ENCODE measurements at places on chromosomes 6 and 20. TPM values are rescaled to one million over a fixed set of nuclear protein-coding genes. Genes with fewer than 3 reads are reported as not detected.

DNA sequence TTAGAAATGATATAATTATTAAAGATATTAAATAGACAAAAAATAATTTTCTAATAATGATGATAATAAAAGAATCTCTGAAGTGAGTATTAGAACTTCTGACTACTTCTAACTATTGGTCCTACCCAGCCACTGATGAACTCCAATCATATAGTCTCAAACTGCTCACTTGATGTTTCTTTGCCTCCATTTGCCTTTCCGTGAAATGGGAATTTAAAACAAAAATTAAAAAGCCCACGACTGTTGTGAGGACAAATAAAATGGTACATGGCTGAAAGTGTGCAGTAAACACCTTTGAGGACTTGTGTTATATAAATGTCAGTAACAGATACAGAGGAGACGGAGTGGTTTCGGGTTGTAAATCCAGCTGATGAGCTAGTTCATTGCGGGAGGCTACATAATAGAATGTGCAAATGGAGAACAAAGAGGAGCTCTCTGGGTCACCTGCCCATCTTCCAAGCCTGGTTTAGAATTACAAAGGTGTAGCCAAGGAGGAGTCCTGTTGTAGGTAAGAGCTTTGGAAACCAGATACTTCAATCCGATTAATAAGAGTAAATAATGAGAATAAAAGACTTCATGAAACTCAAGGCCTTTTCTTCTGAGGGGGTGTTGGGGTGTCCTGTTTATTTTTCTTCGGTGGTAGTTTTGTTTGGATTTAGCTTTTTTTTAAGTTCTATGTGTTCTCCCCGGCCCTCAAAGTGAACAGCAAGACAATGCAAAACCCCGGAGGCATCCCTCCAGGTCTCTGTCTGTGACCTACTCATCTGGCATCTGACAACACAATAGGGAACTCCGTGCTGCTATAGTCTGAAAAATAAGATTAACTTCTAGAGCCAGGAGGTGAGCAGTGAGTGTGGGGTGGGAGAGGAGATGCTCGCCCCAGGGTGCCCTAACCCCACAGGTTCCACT lies 4.4 kb upstream of the PXDC1 start:
- DNase-seq = no peak
- peaks cover 53% of the 10 kb centered on the region for H3K4me1 ChIP-seq
- no peak overlapping the region for H3K27ac ChIP-seq
- H3K27me3 ChIP-seq = no peaks in the 10 kb centered on the region
- no peak overlapping the region for H3K4me3 ChIP-seq
- no peaks in the 10 kb centered on the region for H3K36me3 ChIP-seq

DNA sequence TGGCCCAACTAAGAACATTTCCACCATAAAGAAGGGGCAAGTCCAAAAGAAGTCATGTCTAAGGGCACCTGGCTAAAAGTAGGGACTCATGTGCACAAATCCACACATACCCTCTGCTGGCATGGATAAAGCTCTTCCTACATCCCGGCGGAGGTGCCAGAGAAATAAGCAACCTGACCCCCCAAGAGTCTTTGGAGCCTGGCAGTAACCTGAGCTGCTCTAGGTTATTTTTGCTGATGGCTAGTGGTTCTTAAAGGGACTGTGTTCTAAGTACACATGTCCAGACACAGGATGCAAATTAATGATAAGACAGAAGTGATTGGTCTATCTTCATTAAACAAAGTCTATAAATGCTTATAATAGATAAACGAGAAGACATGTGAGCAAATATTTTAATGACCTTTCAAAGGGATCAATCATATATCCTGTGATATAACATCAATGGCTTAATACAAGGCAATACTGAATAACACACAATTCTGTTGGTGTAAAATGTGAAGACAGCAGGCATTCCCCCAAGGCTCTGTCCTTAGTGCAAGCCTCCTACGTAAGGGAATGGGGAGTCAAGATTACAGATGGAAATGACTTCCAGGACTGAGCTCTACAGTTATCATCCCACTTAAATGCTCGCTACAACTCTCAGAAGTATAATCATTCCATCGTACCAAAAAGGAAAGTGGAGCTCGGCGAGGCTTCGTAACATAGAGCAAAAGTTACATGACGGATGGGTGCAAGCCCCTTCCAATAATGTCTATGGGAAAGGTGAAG lies 52.5 kb downstream of the HIVEP2 start:
- H3K36me3 ChIP-seq = peaks cover 10% of the 10 kb centered on the region
- no peak overlapping the region for H3K27ac ChIP-seq
- no peak for DNase-seq
- no peaks in the 10 kb centered on the region for H3K27me3 ChIP-seq
- H3K4me1 ChIP-seq = peaks cover 57% of the 10 kb centered on the region

NANP gene
- 7.1 TPM for total RNA-seq

GRCh38 chr20:4585758-4586157 lies 136.0 kb upstream of the PRND start:
- DNase-seq = no peak
- no peak overlapping the region for H3K4me3 ChIP-seq
- peaks cover 20% of the 10 kb centered on the region for H3K4me1 ChIP-seq

- DNase-seq = no peak
- H3K36me3 ChIP-seq = no peaks in the 10 kb centered on the region
- no peaks in the 10 kb centered on the region for H3K27me3 ChIP-seq
- H3K4me3 ChIP-seq = no peak overlapping the region
- no peaks in the 10 kb centered on the region for H3K4me1 ChIP-seq
- no peak overlapping the region for H3K27ac ChIP-seq
These were observed 135.1 kb downstream of the EDN3 start for GRCh38 chr20:59435518-59435917.

DNA sequence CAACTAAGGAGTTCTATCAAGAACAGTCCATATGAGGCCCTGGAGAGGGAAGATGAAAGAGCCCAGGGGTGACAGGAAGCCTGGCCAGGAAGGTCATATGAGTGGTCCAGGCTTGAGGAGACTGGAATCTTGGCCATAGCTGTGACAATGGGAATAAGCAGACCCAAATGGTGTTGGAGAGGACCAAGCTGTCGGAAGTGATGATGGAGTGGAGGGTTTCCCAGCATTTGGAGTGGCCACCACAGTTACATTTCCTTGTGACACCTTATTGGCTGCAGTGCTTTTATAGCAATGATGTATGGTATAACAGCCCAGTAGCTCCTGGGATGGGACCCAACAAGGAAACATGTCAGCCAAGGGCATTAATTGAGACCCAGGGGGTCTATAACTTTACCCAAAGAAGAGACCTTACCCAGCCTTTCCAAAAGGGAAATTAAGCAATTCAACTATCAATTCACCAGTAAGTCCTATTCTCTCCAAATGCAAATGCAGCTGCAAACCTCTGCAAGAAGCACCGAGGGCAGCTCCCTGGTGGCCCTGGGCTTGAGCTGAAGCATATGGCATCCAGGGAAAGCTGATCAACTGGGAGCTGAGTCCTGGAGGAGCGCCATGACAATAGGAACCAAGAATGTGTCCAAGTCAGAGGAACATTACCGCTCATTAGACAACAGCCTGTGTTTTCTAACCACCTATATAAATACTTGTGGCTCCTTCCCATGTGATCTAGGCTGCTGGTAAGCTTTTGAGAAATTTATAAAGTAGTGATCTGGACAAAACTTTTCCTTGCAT lies 219.4 kb downstream of the SOD2 start:
- H3K36me3 ChIP-seq = no peaks in the 10 kb centered on the region
- no peak for DNase-seq
- no peaks in the 10 kb centered on the region for H3K4me1 ChIP-seq
- no peak overlapping the region for H3K27ac ChIP-seq
- H3K4me3 ChIP-seq = no peak overlapping the region

DNA sequence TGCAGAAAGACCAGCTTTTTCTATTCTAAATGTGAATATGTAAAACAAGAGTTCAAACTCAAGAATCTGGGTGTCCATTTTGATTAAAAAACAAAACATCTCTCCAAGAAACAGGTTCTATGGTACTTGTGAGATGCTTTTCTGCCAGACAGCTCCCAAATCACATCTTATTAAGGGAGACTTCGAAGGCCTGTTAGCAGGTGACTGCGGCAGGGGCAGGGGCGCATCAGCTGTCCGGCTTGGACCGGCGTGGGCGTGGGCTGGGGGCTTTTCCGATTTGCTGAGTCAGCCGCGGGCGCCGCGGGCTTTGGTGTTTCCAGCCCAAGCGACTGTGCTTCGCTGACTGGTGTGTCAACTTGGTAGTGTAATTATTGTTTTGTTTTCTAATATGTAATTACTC lies 32.6 kb downstream of the TFAP2A start:
- H3K36me3 ChIP-seq = no peaks in the 10 kb centered on the region
- no peak for DNase-seq
- H3K27ac ChIP-seq = no peak overlapping the region
- H3K27me3 ChIP-seq = no peaks in the 10 kb centered on the region

Measured in HFFc6 (cell line).